ENCODE measurements at places on chromosomes 2 and 18.

- no peak for DNase-seq
These were observed 315.6 kb downstream of the INSIG2 start for GRCh38 chr2:118403658-118404451.

DNA sequence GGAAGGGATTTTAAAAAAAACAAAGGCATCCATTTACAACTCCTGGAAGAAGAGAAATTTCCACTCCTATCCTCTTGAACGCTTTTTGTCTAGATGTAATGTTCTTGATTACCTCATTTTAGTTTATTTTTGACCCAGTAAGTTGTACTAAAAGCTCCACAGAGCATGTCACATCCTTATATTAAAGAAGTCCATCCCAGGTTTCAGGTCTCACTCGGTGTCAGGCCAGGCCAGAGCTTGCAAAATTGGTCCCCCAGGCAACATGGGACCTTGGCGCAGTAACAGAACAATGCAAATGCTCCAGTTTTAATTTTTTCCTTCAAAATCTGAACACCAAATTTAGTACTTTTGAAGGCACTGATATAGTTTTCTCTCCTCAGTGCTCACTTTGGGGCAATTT lies 218.4 kb upstream of the REV1 start:
- DNase-seq, result no peak

DNA sequence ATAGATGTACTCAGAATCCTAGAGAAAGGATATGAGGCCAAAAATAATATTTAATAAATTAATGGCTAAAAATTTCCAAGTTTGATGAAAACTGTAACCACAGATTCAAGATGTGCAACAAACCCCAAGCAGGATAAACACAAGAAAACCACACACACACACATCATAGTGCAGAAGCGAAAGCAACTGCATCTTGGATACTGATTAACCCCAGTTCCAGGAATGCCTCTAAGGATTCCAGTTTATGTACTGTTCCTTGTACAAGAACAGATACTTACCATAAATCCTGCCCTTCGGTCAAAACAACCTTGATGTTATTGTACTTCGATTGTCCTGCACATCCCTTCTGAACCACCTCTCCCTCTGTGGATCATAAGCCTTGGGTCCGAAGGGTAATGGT lies 122.8 kb upstream of the PID1 start:
- DNase-seq, result no peak

DNA sequence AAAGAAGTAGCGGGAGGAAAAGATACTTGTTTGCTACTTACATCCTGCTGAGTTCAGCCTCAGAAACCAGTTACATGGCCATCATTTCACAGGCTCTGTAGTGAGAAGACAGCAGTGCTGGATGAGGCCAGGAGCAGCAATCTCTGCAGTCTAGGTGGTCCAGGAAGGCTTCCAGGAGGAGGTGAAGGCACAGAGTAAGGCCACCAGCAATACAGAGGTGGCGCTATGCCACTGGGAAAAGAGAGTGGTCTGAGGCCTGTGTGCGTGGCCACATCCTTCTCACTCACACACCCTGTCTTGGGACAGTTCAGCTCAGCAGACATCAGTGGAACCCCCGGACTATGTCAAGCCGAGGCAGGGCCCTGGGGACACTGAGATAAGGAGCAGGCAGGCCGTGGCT lies 162.7 kb downstream of the KLHL29 start:
- no peak for DNase-seq

- no peak for DNase-seq
These were observed 60.7 kb upstream of the ITGA4 start for GRCh38 chr2:181396256-181397123.

- no peak for DNase-seq
These were observed 31.3 kb upstream of the CDCA7 start for GRCh38 chr2:173323371-173323770.

- DNase-seq, result no peak
These were observed 52.6 kb downstream of the IL1R2 start for GRCh38 chr2:102044235-102044896.

GRCh38 chr2:72271766-72272641 lies 124.3 kb upstream of the CYP26B1 start:
- no peak for DNase-seq

- no peak for DNase-seq
These were observed 218.5 kb upstream of the SESTD1 start for GRCh38 chr2:179483131-179483530.

- no peak for DNase-seq
These were observed 98.6 kb downstream of the SPIRE1 start for GRCh38 chr18:12559319-12559718.

DNA sequence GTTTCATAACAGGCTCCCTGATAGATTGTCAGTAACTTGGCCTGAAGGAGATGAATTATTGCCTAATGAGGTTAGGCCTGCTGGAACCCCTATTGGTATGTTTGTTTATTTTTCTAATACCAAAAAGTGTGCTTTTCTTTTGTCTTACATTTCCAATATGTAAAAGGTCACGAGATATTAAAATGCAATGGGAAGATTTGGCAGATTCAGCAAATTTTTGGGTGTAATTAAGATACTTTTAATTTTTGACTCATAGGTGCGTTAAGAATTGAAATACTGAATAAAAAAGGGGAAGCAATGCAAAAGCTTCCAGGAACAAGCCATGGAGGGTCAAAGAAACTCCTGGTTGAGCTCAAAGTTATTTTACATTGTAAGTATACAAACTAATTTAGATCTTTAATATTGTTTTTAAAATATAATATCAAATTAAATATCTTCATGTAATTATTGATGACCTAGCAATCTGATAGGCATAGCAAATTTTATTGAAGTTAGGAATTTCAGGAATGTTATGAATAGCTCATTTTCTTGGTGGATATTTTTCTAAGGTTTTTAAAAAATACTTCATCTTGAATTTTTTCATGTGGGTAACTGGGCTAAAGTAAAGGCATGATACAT lies 52.1 kb downstream of the SMCHD1 start:
- no peak for DNase-seq

DNA sequence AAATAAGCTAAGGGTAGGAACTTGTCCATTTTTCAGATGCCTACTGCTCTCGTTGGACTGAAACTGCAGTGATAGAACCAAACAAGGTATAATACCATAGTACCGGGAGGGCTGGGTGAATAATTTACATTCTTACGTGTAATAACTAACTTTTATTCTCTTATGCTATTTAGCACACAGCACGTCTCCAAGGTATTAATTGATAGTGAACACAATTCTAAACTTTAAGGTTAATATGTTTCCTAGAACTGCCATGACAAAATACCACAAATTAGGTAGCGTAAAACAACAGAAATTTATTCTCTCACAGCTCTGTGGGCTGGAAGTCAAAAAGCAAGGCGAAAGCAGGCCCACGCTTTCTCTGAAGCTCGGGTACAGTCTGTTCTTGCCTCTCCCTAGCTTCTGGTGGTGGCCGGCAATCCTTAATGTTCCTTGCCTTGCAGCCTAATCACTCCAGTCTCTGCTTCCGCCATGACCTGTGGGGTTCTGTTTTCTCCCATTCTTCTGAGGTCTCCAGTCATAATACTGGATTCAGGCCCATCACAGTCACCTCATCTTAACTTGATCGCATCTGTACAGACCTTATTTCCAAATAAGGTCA lies 5.6 kb upstream of the BCL2 start:
- no peak for DNase-seq

GRCh38 chr18:72086421-72086820 lies 457.7 kb downstream of the CBLN2 start:
- no peak for DNase-seq

DNA sequence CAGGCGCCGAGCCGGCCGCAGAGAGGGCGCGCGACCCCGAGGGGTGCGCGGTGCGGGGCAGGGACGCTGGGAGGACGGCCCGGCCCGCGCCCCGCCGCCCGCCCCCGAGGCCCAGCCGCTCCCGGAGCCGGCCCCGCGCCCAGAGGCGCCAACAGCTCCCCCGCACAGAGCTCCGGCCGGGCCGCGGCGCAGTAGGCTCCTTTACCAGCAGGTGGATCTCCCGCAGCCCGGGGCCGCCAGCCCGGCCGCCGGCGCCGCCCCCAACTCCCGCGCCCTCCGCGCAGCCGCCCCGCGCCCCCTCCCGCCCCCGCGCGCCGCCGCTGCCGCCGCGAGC lies 258 bp downstream of the MGAT4A start:
- DNase-seq, result peak; percentile 63

DNA sequence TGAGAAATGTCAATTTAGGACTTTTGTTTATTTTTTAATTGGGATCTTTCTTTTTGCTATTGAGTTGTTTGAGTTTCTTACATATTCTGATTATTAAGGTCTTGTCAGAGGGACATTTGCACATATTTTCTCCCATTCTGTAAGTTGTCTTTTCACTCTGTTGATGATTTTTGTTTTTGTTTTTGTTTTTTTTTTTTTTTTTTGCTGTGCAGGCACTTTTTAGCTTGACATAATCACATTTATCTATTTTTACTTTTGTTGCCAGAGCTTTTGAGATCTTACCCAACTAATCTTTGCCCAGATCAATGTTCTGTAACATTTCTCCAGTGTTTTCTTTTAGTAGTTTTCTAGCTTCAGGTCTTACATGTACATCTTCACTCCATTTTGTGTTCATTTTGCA lies 166.6 kb downstream of the EPHA4 start:
- no peak for DNase-seq

DNA sequence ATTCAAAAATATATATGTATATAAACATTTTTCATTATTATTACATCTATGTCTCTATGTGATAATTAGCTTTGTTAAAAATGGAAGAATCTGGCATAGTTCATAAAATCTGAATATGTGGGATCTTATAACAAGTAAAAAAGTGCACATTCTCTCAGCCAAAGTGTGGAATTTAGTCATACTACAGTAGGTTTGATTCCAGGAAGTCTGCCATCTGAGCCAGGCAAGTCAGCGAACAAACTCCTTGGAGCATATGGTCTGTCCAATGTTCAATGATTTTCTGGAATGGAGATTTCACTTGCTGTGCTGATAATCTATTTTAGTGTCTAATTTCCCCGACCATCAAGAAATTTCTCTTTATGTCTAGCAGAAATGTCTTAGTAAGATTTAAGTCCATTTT lies 1033.2 kb upstream of the NXPH2 start:
- DNase-seq, result no peak

DNA sequence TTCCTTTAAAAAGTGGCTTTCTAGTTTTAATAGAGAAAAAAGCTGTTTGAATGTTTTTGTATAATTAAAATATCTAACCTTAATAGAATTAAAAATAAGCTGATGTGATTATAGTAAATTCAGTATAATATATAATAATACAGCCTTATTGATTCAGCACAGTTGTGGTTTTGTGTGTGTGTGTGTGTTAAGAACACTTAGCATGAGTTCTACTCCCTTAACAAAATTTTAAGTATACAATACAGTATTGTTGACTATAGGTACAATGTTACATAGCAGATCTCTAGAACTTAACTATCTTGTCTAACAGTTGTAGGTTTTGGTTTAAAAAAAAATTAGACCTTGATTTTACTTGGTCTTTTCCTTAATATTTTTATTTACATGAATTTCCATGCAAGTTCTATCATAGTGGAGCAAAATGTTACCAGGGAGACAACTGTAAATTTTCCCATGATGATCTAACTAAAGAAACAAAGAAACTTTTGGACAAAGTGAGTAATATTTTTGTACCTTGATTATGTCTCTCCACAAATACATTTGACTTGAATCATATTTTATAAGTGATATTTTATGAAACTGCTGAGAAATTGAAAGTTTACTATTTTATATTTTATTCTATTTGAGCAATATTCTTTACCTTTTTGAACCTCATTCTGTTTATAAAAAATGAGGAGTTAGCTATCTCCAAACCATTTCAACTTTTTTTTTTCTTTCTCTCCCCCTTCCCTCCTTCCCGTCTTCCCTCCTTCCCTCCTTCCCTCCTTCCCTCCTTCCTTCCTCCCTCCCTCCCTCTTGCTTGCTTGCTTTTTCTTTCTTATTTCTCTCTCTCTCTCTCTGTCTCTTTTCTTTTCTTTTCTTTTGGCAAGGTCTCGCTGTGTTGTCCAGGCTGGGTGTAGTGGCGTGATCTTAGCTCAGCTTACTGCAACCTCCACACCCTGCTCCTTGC lies 46.3 kb downstream of the ZC3H6 start:
- no peak for DNase-seq

- no peak for DNase-seq
These were observed 43.1 kb downstream of the PELI1 start for GRCh38 chr2:64101141-64101591.

DNA sequence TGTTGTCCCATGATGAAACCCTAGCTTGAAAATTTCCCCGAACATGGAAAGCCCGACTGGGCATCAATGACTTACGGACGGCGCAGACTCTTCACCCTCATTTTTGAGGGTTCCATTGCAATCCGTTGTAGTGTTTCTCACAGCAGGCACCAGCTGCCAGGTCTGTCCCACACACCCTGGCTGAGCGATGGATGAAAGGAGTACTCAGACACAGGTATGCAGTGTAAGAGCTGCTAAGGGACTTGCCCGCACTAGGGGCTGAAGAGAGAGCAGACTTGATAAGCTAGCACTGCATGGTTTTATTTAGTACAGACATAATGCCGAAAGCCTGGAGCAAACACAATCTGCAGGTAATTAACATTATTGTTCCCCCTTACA lies 15.8 kb downstream of the DYNAP start:
- DNase-seq, result no peak

GRCh38 chr2:6924101-6924923 lies 7.1 kb downstream of the RNF144A start:
- no peak for DNase-seq

DNA sequence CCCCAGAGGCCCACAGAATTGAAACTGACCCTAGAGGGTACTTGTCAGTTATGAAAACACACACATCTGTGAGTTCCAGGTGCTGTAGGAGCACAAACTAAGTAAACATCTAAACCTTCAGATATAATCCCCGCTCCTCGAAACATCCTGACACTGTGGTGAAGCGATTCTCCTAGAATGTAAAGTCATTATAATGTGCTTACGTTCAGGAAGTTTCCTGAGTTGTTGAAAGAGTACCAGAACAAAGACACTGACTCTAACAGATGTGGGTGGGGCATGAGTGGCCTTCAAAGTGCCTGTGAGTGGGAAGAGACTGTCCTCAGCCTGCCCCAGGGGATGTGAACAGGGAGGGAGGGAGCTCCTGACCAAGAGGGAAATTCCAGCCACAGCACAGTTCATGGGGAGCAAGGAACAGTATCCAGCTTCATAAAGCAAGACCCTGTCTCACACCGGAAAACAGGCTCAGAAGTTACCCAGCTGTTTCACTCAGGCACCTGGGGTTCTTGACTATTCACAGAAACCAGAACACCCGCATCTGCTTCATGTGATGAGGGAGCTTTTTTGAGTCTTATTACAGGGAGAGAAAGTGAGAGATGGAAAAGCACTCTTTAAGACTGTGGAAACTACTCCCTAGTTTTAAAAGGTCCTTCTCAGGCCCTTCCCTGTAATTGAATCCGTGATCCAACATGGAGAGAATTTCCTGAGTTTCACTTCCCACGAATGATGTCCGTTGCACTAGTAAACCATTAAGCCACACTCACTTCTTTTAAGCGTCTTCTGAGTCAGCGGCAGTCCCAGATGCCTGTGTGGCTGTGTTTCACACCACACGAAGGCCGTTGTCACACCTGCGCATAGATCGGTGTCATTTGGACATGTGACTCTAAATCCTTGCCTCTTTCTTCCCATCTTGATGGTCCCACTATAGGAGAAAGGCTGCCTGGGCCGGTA lies 88.6 kb upstream of the EML6 start:
- DNase-seq, result peak; percentile 83

- DNase-seq, result no peak
These were observed 25.5 kb upstream of the EML6 start for GRCh38 chr2:54697934-54698333.

Data from A549 (cell line).